Myometrial cell (primary cell): ENCODE measurements at places on chromosomes 4 and X. TPM values are rescaled to one million over a fixed set of nuclear protein-coding genes. Genes with fewer than 3 reads are reported as not detected.

APELA gene
- total RNA-seq, result not detected in 2 replicates

HDX gene
- total RNA-seq, result 2.9 and 8.5 TPM in 2 replicates

FHIP1A gene
- under 0.01 and 0.53 TPM in 2 replicates for total RNA-seq

PLS3 gene
- 155 and 175 TPM in 2 replicates for total RNA-seq

PRSS12 gene
- 1.1 and 2.3 TPM in 2 replicates for total RNA-seq

SHROOM2 gene
- 11.8 and 11.9 TPM in 2 replicates for total RNA-seq

FGF5 gene
- 2.0 and 2.8 TPM in 2 replicates for total RNA-seq

CRMP1 gene
- 0.18 and 0.58 TPM in 2 replicates for total RNA-seq
